Neuronal stem cell (in vitro differentiated cells): ENCODE measurements at places on chromosomes 5 and 9.

- DNase-seq = no peak
These were observed 90.4 kb upstream of the ANKRD55 start for GRCh38 chr5:56323505-56323904.

- DNase-seq = no peak
These were observed 33.8 kb upstream of the TJP2 start for GRCh38 chr9:69140123-69140735.

- no peak for DNase-seq
These were observed 374.3 kb downstream of the CCDC171 start for GRCh38 chr9:15927161-15927560.

GRCh38 chr5:39102684-39103155, 28.5 kb upstream of the RICTOR start:
- no peak for DNase-seq

DNA sequence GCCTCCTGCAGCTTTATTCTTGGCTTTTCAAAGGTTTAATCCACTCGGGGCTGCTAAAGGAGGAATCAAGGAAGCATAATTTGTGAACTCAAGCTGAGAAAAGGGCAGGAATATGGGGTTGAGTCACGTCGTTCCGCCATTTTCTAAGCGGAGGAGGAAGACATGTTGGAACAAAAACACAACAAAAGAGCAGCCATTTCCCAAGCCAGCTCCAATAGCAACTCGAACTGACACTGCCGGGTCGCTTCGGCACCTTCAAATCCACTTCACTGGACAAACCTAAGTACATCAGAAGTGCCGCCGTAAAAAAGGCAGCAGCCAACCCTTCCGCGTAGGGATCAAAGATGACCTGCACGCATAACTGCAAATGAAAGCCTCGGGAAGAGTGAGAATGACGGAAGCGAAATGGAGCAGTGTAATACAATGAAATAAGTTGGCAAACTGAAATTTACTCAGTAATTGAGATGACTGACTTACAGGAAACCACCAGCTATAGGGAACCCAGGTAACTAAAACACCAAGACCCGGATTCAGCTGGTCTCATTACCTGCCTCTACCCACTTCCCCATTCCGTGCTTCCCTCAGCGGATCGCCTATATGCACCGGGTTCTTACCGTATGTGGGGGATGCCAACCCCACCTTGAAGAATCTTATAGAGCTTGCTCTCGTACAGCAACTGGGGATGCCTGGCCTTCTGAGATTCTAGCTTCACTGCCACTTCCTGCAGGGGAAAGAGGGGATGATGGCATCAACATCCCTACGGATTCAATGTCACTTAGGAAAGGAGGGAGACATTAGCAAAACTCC, 1.6 kb downstream of the CSNK1A1 start:
- DNase-seq = no peak

GRCh38 chr9:7640231-7640630, 159.3 kb downstream of the DMAC1 start:
- no peak for DNase-seq

DNA sequence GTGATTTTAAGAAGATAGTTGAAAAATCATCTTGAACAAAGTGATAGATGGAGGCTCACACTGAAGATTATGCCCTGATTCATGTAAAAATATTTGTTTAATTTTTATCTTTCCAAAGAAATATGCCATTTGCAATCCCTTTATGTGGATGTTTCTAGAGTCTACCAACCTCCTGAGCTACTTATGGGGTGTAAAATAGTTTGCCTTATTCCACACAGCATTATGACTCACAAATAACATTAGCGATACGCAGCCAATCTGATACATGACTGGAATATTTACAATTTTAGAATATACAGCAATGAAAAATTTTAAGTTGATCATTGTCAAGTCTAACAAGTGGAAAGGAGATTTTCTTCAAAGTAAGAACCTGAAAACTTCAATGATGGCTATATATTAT, 327.5 kb downstream of the EDIL3 start:
- no peak for DNase-seq

- peak; percentile 70 for DNase-seq
These were observed 44.0 kb upstream of the SVEP1 start for GRCh38 chr9:110623462-110624025.

GRCh38 chr5:35821513-35821912, 35.2 kb upstream of the IL7R start:
- no peak for DNase-seq

GRCh38 chr5:35457912-35458823, 159.5 kb upstream of the SPEF2 start:
- no peak for DNase-seq

DNA sequence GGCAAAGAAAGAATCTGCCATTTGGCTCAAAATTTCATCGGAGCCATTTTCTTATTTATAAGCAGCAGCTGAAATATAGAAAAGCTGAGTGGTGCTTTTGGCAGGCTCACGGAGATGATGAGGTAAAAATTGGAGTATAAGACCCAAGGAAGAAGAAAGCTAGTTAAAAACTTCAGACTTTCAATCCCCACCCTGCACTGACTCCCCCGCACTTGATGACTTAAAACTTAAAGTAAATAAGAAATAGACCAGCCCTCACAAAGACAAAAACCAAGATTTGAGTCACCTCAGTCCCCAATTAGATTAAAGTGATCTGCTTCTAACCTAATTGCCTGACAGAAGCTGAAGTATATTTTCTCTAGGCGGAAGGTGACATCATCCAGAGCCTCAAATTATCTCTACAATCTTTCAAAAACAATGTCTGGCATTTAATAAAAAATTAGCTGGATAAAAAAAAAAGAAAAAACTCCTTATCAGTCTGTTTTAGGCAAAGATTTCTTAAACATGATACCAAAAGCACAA, 124.0 kb upstream of the PJA2 start:
- no peak for DNase-seq

GRCh38 chr9:98391867-98392266, 136.4 kb upstream of the TBC1D2 start:
- DNase-seq = no peak

GRCh38 chr5:59436364-59437148, 457.0 kb downstream of the PDE4D start:
- no peak for DNase-seq
